ENCODE measurements at places on chromosomes 16 and 17.

GRCh38 chr17:27332047-27332393 lies 38.1 kb downstream of the WSB1 start:
- no peak for DNase-seq

- DNase-seq = no peak
Observed at GRCh38 chr17:39926588-39927100, 757 bp downstream of the ORMDL3 start.

DNA sequence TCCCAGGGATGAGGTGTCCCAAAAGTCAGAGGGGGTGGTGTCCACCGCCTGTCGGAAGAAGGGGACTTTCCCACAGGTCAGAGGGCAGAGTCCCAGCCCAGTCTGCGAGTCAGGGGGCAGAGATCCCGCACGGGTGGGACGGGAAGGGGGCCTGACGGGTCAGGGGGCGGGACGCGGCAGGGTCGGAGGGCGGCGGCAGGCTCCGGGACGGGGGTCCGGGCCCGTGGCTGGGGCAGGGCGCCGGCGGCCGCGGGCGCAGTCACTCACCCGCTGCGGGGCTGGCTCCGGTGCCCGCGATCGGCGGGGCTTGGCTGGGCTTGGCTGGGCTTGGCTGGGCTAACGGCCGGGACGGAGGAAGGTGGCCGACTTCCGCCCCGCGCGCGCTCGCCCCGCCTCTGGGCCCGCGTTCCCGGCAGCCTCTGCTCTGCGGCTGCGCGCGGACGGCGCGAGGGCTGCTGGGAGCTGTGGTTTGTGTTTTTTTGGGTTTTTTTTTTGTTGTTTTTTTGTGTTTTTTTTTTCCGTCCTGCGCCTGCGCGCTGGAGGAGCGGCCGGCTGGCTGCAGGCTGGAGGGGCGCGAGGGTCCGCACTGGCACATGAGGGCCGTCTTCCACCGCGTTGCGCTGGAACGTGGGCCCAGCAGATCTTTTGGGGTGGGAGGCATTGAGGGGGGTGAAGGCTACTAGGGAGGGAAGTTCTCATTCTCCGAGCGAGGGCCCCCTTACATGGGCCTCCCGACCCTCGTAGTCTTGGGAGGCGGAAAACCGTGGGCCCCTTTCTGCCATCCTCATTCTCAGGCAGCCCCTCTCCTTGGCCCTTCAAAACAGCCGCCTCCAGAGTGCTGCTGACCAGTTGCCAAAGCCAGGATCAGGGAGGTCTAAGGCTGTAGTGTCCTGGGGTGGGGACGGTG lies at the start of gene CANT1:
Gene CANT1, minus strand, starts transcription at position 368 of the 907 bp plus-strand sequence. CDS start 12,142 bp downstream, outside the sequence.
- DNase-seq = no peak

GRCh38 chr17:2899906-2900305 lies 103.7 kb downstream of the RAP1GAP2 start:
- no peak for DNase-seq

Measured in skeletal muscle cell (primary cell).